ENCODE measurements at places on chromosomes 3 and 15. TPM values are rescaled to one million over a fixed set of nuclear protein-coding genes. Genes with fewer than 3 reads are reported as not detected.

Gene UTS2B
- total RNA-seq, result 1.1 TPM

GRCh38 chr3:94172695-94173310 is 109.9 kb downstream of the NSUN3 start:
- DNase-seq, result no peak

- no peak for DNase-seq
These were observed 60.0 kb upstream of the WNT5A start for GRCh38 chr3:55546866-55547669.

- peak; percentile 43 for DNase-seq
These were observed 15.4 kb upstream of the KLF15 start for GRCh38 chr3:126372413-126373145.

GRCh38 chr15:95025924-95026728 is 794.8 kb downstream of the MCTP2 start:
- DNase-seq, result no peak

DNA sequence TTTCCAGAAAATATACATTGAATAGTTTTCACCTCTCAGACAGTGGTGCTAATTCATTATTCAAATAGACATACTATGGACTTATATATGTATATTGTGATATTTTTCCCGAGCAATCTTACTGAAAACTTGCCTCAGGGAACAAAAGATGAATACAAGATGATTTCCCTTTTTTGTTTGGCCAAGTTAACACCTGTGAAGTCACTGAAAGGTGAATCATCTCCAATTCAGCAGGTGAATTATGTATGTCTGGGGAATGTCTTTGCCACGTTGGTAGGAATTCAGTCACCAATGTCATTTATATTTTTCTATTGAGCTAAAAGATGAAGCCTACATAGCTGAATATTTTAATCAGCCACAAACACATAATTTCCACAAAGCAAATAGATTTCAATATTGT is 88.2 kb downstream of the GPR156 start:
- no peak for DNase-seq

Gene HCLS1
- 2.9 TPM for total RNA-seq

Gene SPTSSB
- total RNA-seq, result not detected

- no peak for DNase-seq
These were observed 129.1 kb upstream of the TGFBR2 start for GRCh38 chr3:30477149-30477921.

GRCh38 chr3:128420720-128421438 is 45.8 kb downstream of the DNAJB8 start:
- DNase-seq, result no peak

Gene ADPRH
- 8.3 TPM for total RNA-seq

Gene DNAH12
- total RNA-seq, result under 0.01 TPM

GRCh38 chr3:39501968-39502837 is 34.7 kb downstream of the MOBP start:
- no peak for DNase-seq

GRCh38 chr3:17841190-17841828 is 98.9 kb upstream of the TBC1D5 start:
- no peak for DNase-seq

GRCh38 chr15:57784081-57784511 is 77.6 kb downstream of the POLR2M start:
- no peak for DNase-seq

Gene FRG2C
- total RNA-seq, result not detected

Gene IGF2BP2
- total RNA-seq, result 80.4 TPM

GRCh38 chr3:86801921-86802320 is 189.0 kb downstream of the VGLL3 start:
- DNase-seq, result no peak

- no peak for DNase-seq
These were observed 649.2 kb downstream of the TUSC7 start for GRCh38 chr3:117358717-117359314.
